ENCODE measurements at places on chromosomes 16 and 17. TPM values are rescaled to one million over a fixed set of nuclear protein-coding genes. Genes with fewer than 3 reads are reported as not detected.
A peak's percentile ranks its signal among the peaks of the same experiment; 100 is the strongest.

DNA sequence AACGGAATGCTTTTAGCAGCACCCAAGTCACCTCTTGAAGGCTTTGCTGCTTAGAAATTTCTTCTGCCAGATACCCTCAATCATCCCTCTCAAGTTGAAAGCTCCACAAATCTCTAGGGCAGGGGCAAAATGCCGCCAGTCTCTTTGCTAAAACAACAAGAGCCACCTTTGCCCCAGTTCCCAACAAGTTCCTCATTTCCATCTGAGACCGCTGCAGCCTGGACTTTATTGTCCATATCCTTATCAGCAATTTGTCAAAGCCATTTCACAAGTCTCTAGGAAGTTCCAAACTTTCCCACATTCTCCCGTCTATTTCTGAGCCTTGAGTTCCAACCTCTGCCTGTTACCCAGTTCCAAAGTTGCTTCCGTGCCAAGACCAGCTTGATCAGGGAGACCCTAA is 27.4 kb downstream of the TMC6 start:
- H3K4me1 ChIP-seq, result no peaks in the 10 kb centered on the region
- no peak overlapping the region for H3K27ac ChIP-seq
- no peak overlapping the region for H3K4me3 ChIP-seq
- no peak for DNase-seq

- no peak overlapping the region for H3K4me3 ChIP-seq
- H3K27me3 ChIP-seq, result no peaks in the 10 kb centered on the region
- no peaks in the 10 kb centered on the region for H3K4me1 ChIP-seq
- H3K36me3 ChIP-seq, result no peaks in the 10 kb centered on the region
- H3K27ac ChIP-seq, result no peak overlapping the region
These were observed 25.1 kb upstream of the ASIC2 start for GRCh38 chr17:33318241-33318640.

RNF112 gene
- 0.74 TPM for total RNA-seq

BRIP1 gene
- total RNA-seq, result 1.2 TPM

GRCh38 chr17:66957951-66958579 is 6.4 kb upstream of the CACNG4 start:
- no peaks in the 10 kb centered on the region for H3K36me3 ChIP-seq
- no peak overlapping the region for H3K27ac ChIP-seq
- DNase-seq, result no peak
- H3K4me1 ChIP-seq, result no peaks in the 10 kb centered on the region

DNA sequence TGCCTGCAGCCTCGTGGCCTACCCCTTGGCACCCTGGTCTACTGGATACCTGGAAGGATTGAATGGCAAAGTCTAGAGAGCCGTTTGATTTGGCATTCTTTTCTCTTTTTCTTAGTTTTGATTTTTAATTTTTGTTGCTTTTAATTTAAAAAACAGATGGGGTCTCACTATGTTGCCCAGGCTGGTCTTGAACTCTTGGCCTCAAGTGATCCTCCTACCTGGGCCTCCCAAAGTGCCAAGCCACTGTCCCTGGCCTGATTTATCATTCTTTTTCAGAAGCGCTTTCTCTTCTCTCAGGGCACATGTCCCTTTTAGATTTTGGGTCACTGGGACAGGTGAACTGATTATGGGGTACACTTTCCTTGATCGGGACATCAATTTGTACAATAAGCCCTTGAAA is 10.8 kb downstream of the ZC3H18 start:
- H3K4me1 ChIP-seq, result no peaks in the 10 kb centered on the region
- no peaks in the 10 kb centered on the region for H3K27me3 ChIP-seq
- no peak for DNase-seq
- peaks cover 23% of the 10 kb centered on the region for H3K36me3 ChIP-seq
- H3K27ac ChIP-seq, result no peak overlapping the region

- H3K36me3 ChIP-seq, result no peaks in the 10 kb centered on the region
- no peak for DNase-seq
- no peaks in the 10 kb centered on the region for H3K27me3 ChIP-seq
These were observed 36.2 kb upstream of the TEKT3 start for GRCh38 chr17:15377616-15378015.

ALOX15B gene
- total RNA-seq, result 0.55 TPM

DNA sequence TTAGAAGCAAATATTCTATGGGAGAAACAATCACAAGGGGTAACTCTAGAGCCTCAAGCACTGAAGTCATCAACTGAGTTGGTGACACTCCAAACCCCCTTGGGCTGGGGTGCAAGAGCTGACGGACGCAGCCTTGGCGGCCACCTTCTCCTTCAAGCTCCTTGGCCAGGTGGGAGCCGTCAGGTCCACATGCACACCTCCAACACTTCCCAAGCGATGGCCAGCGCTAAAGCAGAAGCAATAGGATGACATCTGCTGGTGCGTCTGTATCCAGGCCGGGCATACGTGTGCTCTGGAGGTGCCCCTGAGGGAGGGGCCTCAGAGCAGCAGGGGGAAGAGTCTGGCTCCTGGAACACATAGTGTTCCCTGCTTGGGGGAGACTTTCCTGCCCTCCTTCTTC is 12.2 kb upstream of the FOXJ1 start:
- H3K27ac ChIP-seq, result no peak overlapping the region
- no peaks in the 10 kb centered on the region for H3K27me3 ChIP-seq
- H3K4me1 ChIP-seq, result peaks cover 4% of the 10 kb centered on the region

DNA sequence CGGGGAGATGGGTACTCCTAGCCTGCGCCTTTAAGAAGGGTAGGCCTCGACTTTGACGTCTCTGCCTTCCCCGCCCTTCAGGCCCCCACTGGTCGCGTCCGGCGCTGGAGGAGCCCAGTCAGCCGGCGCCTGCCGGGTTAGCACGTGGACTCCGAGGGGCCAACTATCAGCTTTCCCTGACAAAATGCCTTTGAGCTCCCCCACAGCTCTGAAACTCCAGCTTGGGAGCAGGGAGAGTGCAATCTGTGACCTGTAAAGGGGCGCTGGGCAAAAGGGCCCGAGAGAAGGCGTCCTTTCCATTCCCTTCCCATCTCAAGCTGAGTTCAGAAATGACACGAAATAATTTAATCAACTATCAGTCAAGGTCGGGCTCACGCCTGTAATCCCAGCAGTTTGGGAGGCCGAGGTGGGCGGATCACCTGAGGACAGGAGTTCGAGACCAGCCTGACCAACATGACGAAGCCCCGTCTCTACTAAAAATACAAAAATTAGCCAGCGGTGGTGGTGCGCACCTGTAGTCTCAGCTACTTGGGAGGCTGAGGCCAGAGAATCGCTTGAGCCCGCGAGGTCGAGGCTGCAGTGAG is 2.3 kb upstream of the SLC25A39 start:
- H3K27ac ChIP-seq, result no peak overlapping the region
- H3K4me3 ChIP-seq, result no peak overlapping the region
- H3K27me3 ChIP-seq, result no peaks in the 10 kb centered on the region
- H3K4me1 ChIP-seq, result no peaks in the 10 kb centered on the region
- no peaks in the 10 kb centered on the region for H3K36me3 ChIP-seq

GRCh38 chr16:5036228-5037156 is 2.8 kb upstream of the NAGPA start:
- H3K4me1 ChIP-seq, result peaks cover 7% of the 10 kb centered on the region
- no peak overlapping the region for H3K4me3 ChIP-seq
- no peaks in the 10 kb centered on the region for H3K27me3 ChIP-seq
- no peaks in the 10 kb centered on the region for H3K36me3 ChIP-seq
- peak; percentile 32 for DNase-seq

CRYBA1 gene
- not detected for total RNA-seq

DNA sequence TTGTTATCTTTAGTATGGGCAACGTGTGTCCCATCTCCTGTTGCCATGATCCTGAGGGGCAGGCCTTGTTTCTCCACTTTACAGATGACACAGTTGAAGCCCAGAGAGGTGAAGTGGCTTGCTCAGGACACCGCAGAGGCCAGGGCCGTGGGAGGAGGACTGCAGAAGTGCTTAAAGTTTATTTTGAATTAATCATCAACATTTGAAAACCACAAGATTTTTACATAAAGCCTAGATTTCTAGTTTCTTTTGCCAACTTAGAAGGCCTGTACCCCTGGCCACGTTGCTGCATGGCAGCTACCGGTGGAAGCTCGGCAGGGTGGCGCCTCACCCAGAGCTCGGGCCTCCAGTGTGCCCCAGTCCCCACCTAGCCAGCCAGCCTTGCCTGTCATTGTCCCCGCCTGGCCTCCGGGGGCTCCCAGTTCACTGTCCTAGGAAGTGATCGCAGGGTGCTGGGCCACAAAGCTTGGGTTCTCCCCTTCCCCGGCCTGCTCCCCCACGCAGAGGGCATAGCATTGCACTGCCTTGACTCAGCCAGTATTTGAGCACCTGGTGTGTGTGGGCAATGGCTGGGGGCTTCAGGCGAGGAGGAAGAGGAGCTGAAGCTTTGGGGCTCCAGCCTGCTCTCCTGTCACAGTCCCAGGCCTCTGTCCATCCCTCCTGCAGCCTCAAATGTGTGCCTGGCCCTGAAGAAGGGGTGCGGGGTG is 14.8 kb upstream of the ADCY7 start:
- H3K36me3 ChIP-seq, result no peaks in the 10 kb centered on the region
- no peak overlapping the region for H3K27ac ChIP-seq
- no peak for DNase-seq

DNA sequence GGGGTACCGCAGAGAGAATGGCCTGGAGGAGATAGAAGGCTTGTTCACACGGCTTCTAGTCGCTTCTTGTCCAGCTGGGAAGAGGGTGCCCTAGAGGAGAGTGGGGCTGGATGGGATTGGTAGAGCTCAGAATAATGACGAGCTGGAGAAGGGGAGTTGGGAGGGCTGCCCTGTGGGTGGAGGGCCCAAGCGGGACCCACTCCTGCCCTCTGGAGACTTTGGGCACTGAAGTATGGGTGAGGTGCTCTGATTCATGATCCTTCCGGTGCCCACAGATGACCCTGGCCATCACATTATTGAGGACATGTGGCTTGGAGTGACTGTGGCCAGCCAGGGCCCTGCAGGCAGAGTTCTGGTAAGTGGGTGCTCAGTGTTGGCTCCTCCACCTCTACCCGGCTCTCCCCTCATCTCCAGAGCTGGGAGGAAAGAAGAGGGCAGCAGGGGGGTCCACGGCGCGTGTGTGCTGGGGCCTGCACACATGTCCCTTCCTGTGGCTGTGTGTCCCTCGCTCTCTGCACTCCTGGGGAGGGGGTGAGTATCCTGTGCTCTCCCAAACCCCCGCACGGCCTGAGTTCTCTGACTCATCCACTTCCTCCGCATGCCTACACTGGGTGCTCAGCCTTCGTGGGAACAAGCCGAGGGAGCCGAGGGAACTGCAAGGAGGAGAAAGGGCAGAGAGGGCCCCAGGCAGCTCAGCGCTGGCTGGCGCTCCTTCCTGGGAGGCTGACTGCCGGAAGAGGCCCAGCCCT is 8.5 kb downstream of the ITGA3 start:
- H3K36me3 ChIP-seq, result no peaks in the 10 kb centered on the region
- H3K27me3 ChIP-seq, result no peaks in the 10 kb centered on the region
- no peak for DNase-seq
- H3K4me3 ChIP-seq, result no peak overlapping the region
- H3K27ac ChIP-seq, result no peak overlapping the region

GRCh38 chr16:86931410-86931941 is 353.1 kb downstream of the FOXL1 start:
- H3K27ac ChIP-seq, result no peak overlapping the region
- DNase-seq, result no peak
- H3K36me3 ChIP-seq, result no peaks in the 10 kb centered on the region
- no peak overlapping the region for H3K4me3 ChIP-seq

DNA sequence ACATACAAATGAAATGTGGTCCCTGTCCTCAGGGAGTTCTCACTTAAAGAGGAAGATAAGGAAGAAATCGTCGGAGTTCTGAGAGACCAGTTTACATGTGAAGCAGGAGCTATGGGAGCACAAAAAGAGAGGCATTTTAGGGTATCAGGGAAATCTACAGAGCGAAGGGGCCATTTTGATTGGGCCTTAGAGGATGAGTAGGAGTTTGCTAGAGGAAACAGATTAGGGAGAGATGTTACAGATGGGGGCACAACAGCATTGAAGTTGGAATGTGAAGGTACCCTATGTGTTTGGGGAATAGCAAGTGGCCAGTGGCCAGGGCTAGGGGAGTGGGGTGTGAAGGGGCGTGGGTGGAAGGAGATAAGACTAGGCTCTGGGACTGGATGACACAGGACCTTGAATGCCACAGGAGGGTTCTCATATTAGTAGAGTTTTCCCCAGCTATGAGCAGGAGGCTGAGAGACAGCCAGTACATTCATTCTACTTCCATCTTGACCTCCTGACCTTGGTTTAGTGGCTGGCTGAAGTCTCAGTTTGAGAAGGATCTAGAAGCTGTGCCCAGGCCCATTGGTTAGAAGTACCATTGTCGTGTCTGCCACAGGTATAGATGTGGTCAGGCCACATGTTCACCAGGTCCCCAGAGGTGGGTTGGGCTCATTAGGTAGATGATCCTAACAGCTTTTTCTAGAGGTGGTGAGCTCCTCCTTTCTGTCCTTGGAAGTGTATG is 34.8 kb downstream of the CPNE2 start:
- H3K27ac ChIP-seq, result no peak overlapping the region
- no peaks in the 10 kb centered on the region for H3K27me3 ChIP-seq
- DNase-seq, result no peak
- no peaks in the 10 kb centered on the region for H3K36me3 ChIP-seq
- H3K4me3 ChIP-seq, result no peak overlapping the region

DNA sequence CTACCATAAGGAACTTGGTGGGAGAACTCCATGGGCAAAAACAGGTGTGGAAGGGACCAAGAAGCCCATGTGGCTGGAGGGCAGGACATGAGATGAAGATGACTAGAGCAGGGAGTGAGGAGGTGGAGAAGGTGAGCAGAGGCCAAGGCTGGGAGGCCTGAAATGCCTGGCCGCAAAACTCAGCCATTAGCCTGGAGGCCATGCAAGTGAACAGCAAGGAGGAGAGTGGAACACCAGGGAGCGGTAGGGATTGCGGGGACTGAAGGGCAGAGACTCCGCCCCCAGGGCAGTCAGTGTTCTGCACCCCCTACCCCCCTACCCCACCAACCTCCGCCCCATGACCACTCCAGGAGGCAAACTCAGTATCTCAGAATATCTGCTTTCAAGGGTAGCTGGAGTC is 17.0 kb downstream of the BCL7C start:
- H3K27ac ChIP-seq, result peak overlapping the region; percentile 88
- H3K27me3 ChIP-seq, result no peaks in the 10 kb centered on the region
- no peak for DNase-seq
- peak overlapping the region; percentile 91 for H3K4me3 ChIP-seq
- H3K4me1 ChIP-seq, result no peaks in the 10 kb centered on the region
- no peaks in the 10 kb centered on the region for H3K36me3 ChIP-seq

DNA sequence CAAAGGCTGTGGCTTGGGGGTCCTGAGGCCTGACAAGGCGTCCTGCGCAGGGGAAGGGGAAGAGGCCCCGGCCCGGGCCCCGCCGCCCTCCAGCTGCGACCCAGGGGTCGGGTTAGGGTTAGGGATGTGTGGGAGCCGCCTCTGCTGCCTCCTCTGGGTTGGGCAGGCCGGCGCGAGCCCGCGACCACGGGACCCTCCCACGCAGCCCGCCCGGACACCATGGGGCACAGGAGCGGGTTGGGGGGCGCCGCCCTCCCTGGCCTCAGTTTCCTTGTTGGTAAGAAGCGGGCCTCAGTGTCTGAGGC is 386 bp downstream of the CIAO3 start:
- peak overlapping the region; percentile 15 for H3K27ac ChIP-seq
- H3K4me1 ChIP-seq, result peaks cover 10% of the 10 kb centered on the region
- H3K4me3 ChIP-seq, result peak overlapping the region; percentile 100
- no peak for DNase-seq
- no peaks in the 10 kb centered on the region for H3K27me3 ChIP-seq
- peaks cover 6% of the 10 kb centered on the region for H3K36me3 ChIP-seq

- H3K4me1 ChIP-seq, result no peaks in the 10 kb centered on the region
- H3K4me3 ChIP-seq, result no peak overlapping the region
- H3K27ac ChIP-seq, result no peak overlapping the region
- DNase-seq, result no peak
These were observed 389.4 kb downstream of the CPPED1 start for GRCh38 chr16:12414281-12414680.

GRCh38 chr17:21172846-21173245 is 41.1 kb downstream of the TMEM11 start:
- H3K4me3 ChIP-seq, result no peak overlapping the region
- H3K4me1 ChIP-seq, result no peaks in the 10 kb centered on the region
- H3K27ac ChIP-seq, result no peak overlapping the region
- DNase-seq, result no peak
- H3K36me3 ChIP-seq, result no peaks in the 10 kb centered on the region
- no peaks in the 10 kb centered on the region for H3K27me3 ChIP-seq

Measured in right lobe of liver (tissue), 6 donors.